SK-N-SH treated with all-trans-retinoic acid at 6 μM for 48 hours (cell line): ENCODE measurements at places on chromosomes 3 and 15.

GRCh38 chr3:51711352-51712037 is 4.6 kb downstream of the GRM2 start:
- ATAC-seq, result no peak

- no peak for ATAC-seq
These were observed 93.0 kb upstream of the BOC start for GRCh38 chr3:113118336-113118735.

- no peak for ATAC-seq
These were observed 65.6 kb downstream of the ZBTB20 start for GRCh38 chr3:115081444-115081843.

DNA sequence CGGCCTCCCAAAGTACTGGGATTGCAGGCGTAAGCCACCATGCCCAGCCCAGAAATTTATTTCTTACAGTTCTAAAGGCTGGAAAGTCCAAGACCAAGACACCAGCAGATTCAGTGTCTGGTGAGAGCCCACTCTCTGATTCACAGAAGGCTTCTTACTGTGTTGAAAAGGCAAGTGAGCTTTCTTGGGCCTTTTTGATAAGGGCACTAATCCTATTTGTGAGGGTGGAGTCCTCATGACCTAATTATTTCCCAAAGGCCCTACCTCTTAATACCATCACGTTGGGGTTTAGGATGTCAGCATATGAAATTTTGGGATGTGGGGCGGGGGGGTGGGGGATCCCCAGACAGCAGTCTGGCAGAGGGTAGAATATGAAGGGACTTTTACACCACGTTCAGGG is 47.5 kb upstream of the MEX3B start:
- ATAC-seq, result no peak

DNA sequence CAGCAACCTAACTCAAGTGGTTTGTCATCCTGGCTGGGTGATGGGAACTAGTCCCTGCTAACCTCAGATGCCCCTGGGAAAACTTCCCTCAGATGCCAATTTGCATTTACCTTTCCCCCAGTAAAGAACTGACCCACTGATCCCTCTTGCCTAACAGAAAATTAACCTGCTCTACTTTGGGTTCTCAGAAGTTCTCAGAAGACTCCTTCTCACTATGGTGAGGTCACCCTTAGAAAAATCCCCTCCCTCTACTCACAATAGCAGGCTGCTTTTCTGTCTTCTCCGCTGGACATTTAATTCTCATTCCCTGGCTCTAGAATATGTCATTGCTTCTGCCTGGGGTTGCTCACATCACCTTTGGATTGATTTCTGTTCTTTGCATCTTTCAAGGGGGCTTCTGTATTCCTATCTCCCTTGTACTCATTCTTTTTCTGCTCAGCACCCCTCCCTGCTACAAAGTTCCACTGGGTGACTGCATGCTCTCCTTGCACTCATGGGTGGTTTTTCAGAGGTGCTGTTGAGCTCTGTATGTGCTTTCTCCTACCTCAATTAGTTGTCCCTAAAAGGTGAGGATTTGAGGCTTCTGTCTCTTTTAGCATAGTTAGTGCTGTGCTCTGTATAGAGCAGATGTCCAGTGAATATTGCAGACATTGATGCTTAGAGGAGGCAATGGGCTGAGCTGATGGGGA is 869 bp downstream of the PLA1A start:
- ATAC-seq, result no peak

DNA sequence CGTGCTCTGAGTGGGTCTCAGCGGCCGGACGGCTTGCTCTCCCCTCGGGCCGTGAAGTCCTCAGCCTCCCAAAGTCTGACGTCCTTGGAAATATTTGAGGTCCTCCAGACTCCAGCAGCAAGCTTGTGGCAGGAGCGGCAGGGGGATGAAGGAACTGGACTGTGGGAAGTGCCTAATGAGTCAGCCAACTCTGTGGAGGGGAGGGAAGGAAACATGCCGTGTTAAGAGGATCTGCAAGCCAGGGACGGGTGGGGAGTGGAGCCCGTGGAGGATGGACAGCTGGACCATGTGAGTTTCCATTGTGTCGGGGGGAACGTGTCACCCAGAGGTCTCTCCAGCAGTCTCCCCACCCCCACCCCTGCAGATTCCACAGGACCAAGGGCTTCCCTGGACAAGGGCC is 39.4 kb upstream of the IDH2 start:
- no peak for ATAC-seq

DNA sequence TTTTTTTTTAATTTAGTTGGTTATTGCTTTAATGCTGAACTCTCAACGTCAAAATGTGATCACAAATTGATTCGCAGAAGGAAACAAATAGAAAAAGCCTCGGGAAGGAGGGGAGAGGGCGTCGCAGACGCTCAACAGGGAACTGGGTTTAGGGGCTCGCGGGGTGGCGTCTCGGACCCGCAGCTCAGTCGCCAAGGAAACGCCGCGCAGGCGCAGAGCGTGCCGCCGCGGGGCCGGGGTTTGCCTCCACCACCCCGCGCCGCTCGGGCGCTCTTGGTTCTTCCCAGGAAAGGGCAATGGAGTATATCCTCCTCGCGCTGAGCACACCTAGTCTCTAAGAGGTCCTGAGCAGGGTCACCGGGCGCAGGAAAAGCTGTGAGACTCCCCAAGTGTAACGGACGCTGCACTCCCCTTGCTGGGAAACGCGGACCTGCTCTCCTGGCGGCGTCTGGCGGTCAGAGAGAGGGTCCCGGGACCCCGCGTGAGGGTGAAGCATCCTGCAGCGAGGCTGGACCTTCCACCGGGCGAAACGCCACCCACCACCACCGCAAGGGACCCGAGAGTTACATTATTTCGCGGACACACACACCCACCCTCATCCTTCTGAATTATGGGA is 753 bp downstream of the PLCH1 start:
- ATAC-seq, result peak; percentile 83

GRCh38 chr15:75451674-75452363 is at the start of gene SIN3A:
Gene SIN3A, minus strand, starts transcription at chr15:75451690. Its CDS starts 21,315 bp downstream, at chr15:75430375.
- peak; percentile 72 for ATAC-seq

DNA sequence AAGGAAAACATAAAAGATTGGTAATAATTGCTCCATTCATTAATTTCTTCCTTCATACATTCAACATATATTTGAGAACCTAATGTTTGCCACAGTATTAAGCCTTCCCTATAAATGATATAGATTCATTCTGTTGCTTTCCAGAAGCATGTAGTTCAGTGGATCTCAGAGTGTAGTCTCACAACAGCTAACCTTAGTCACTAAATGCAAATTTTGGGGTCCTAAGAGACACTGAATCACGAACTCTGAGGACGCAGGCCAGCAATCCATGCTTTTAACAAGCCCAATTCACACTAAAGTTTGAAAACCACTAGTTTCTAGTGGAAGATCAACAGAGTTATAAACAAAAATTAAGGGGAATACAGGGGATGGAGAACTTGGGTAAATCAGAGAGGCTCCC is 7.2 kb upstream of the AQR start:
- no peak for ATAC-seq

DNA sequence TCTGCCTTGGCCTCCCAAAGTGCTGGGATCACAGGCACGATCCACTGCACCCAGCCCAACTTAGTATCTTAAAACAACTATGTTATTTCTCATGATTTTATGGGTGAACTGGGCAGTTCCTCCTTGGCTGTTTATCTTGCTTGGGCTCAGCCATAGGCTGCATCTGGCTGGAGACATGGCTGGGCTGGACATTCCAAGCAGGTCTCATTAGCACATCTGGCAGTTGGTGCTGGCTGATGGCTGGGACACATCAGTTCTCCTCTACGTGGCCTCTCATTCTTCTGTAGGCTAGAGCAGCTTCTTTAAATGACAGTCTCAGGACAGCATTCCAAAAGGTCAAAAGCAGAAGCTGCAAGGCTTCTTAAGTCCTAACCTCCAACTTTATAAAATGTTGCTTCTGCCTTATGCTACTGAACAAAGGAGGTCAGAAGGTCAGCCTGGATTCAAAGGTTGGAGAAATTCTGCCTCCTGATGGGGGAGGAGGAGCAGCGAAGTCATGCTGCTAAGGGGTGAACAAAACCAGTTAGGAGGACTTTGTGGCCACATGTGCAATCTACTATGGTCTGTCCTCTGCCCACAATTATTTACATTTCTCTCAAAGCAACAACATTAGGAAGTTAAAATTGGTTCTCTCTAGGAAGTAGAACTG is 144.0 kb downstream of the AQP9 start:
- ATAC-seq, result no peak

DNA sequence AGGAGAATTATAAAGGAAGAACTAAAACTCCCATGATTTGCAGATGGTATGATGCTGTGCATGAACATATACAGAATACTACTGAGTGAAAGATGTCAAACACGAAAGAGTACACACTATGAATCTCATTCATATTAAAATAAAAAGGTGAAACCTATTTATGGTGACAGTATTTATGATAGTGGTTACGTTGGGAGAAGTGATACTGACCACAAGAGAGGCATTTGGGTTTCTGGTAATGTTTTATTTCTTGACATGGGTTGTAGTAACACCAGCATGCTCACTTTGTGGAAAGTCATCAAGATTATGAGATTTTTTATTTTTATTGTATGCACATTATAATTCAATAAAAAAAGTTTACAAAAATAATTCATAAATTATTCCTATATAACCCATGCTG is 324.0 kb downstream of the GAP43 start:
- ATAC-seq, result no peak

DNA sequence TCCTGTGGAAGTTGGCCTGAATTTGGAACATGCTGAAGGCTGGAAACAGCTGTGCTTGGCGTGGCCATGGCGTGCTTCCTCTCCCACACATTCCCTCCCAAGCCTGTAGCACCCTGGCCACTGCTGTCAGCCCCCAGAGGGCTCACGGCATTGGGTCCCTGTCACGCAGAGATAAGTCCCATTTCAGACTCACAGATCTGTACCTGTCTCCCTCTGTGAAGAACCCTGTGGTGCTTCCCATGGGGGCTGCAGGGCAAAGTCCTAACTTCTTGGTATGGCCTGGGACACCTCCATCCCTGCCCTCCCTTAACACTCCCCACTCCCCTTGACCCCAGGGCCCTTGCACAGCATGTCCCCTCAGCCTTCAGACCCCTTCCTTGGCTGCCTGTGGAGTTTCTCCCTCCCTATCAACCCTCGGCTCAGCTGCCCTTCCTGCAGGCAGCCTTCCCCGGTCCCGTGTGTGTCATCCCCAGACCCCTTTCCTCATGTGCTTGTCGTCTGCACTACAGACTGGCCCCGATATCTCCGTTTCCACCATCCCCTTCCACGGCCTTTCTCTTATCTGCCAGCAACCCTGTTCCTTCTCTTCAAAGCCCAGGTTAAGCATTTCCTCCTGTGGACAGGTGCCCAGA is 28.6 kb downstream of the ABTB1 start:
- ATAC-seq, result no peak
